ENCODE measurements at places on chromosomes 1 and 21.

DNA sequence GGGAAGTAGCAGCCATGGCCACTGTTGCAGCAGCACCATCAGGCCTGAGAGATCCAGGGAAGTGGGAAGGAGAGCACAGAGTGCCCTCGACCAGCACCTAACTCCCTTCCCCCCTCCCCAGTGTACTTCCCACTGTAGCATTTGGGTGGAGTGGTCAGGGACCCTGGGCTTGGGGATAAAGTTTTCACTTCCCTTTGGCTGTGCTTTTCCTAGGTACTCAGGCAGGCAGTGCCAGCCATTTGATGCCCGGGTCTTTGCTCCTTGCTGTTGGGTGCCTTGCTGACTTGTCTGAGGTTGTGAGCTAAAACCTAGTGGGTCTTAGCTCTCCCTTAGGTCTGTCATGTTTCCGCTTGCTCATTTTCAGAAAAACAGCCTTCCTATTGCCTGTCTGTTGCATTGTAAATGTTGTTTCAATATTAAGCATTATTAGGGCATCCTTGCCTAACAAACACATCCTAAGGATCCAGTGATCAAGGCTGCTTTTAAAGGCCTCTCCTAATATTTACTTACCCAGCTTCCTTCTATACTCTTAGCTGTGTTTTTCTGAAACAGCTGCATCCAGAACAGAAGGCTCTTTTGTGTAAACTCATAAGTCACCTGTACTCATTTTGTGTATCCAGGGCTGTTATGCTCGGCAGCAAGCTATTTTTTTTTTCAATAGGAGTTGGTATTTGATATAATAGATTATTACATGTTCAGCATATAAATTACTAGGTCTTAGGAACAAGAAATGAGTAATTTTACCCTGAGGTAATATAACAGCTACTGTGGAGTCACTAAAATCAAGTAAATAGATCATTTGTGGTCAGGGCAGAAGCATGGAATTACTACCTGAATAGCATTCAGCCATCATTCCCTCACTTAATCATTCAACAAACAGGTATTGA lies 418.6 kb upstream of the PROX1 start:
- DNase-seq: no peak

DNA sequence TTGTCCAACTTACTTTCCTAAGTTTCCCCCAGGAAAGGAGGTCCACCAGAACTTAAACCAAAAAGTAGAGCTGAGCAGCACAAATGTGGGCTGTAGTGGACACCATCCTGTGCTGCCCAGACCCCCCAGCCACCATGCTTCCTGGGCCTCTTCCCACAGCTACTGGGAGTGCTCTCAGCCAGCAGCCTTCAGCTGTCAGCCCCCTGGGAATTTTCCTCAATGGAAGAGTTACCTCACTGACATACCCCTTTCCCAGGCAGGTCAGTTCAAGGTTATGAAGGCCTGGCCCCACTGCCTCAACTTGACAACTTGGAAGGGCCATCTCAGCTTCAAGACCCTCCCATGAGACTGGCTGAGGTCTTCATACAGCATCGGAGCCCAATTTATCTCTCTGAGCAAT lies 47.7 kb downstream of the CDCP2 start:
- DNase-seq: no peak

DNA sequence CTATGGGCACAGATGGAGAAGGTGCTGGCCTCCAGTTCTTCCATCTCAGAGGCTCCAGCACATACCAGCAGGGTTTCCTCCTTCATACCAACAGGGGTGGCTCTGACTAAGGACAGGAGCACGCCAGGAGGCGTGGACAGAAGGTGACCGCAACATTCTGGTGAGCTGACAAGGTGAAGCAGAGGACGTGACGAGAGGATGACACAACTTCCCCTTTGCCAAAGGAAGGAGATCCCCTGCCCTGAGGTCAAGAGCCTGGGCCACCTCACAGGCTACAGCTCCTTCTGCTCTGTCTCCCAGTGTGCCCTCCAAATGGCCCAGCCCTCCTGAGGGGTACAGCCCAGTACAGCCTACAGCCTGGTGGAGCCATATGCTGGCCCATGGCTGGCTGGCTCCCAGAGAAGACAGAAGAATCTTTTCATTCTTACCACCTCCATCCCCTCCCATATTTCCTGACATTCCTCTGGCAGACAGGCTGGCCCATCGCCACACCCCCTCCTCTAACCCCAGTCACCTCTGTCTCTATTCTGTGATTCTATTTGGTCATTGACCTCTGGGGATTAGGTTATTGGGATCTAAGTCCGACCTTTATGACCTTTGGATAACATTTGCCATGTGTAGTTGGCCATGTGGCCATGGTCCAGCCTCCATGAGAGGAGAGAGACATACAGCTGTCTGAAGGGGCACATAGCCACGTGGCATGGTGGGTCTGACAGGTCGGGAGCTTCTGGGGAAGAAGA lies 5.1 kb upstream of the LAMB3 start:
- peak; percentile 88 for DNase-seq

GRCh38 chr21:42358937-42359336 lies 7.4 kb downstream of the TFF1 start:
- no peak for DNase-seq

DNA sequence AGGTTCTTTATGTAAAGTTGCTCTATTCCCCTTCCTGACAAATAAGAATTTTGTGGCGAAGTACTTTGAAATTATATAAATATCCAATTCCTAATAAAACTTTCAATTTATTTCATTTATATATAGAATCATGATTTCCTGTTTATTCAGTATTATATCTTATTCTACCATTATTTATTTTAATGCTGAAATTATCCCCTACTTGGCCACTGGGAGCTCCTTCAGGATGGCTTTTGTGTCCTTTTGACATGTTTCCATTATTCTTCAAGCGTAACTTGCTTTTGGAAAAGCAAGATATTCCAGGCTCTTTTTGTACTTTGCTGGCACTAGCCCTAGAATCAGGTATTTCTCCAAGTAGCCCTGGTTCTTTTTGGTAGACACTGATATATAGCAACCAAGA lies 67.2 kb upstream of the CACYBP start:
- no peak for DNase-seq

GRCh38 chr1:1541956-1542765 lies 1.7 kb upstream of the TMEM240 start:
- no peak for DNase-seq

GRCh38 chr1:180615493-180616290 lies 16.1 kb upstream of the XPR1 start:
- DNase-seq: no peak

- peak; percentile 78 for DNase-seq
These were observed 172.3 kb downstream of the SIPA1L2 start for GRCh38 chr1:232457595-232457994.

DNA sequence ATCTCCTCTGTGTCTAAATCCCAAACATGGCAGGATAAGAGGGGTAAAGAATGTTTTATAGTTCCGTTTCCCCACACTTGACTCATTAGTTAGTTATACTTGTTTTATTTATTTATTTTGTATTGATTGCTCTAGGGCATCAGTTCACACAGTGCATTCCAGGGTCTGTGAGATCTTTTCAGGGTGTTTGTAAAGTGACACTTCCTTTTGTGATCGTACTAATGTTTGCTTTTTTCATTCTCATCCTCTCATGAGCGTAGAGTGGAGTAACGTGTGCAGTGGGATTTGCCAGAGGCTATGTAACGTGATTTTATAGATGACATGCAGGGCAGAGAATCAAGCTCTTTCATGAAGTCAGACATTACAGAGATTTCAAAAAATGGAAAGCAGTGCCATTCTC lies 103.2 kb downstream of the SCCPDH start:
- no peak for DNase-seq

- no peak for DNase-seq
These were observed 48.4 kb downstream of the NEK7 start for GRCh38 chr1:198205016-198205684.

DNA sequence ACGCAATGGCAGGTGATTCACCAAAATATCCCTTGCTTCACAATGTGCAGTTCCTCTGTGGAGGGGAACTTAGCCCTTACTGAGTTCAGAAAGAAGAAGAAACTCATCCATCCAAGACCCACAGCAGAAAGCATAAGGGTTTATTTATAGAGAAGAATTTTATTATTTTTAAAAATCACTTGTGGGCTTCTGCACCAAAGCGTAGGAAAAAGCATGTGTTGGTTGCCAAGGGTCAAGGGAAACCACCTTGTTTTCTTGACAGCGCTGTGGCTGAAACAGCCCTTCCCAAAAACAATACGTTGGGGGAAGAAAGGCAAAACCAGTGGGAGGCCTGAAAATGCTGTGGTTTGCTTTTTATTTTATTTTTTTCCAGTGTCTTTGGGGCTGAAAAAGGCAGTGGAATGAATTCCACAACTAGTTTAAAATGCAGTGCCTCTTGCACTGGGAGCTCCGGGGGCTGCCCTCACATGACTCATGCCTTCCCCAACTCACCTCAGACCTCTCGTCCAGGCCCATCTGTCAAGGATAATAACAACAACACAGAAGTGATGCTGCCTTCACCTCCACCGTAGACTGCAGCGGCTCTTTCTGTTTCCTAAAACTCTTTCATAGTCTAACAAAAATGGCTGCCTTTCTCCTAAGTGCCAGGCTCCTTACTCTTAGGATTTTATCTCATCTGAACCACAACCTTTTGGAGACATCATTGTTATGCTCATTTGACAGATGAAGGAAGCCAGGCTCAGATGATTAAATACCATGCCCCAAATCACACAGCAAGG lies 224.2 kb upstream of the JUN start:
- DNase-seq: peak; percentile 76

- no peak for DNase-seq
These were observed 115.9 kb downstream of the HUNK start for GRCh38 chr21:31988492-31989290.

- no peak for DNase-seq
These were observed 54.1 kb downstream of the SERINC2 start for GRCh38 chr1:31467005-31467674.

GRCh38 chr1:31383967-31384366 lies 11.1 kb upstream of the FABP3 start:
- peak; percentile 55 for DNase-seq

- DNase-seq: no peak
These were observed 38.6 kb upstream of the RALGPS2 start for GRCh38 chr1:178686407-178686806.
